ENCODE measurements at places on chromosomes 2 and 18.

- no peak for DNase-seq
Observed at GRCh38 chr18:3451989-3452749, 2.2 kb downstream of the TGIF1 start.

DNA sequence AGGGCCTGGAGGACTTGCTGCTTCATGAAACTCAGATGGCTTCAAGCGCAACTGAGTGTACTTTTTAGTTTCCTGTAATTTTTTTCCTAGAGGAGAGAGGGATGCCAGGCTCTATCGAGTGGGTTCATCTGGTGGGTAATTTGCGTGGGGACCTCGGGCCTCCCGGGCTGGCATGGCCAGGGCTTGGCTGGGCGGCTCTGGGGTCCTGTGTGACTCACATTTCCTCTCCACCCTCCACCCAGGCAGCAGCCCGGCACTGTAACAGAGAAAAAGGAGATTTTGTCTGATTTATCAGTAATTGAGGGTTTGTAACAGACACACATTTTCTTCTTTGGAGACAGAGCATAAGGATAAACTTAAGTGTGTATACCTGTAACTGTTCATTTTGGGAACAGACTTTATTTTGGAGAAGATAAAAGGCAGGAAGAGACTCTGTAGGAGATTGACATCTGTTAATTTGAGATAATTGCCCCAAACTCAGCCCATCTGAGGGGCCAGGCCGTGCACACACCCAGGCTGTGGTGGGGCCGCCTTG is 64.3 kb downstream of the NFATC1 start:
- DNase-seq, result no peak

- DNase-seq, result no peak
Observed at GRCh38 chr2:217655651-217656050, 347.1 kb downstream of the TNS1 start.

DNA sequence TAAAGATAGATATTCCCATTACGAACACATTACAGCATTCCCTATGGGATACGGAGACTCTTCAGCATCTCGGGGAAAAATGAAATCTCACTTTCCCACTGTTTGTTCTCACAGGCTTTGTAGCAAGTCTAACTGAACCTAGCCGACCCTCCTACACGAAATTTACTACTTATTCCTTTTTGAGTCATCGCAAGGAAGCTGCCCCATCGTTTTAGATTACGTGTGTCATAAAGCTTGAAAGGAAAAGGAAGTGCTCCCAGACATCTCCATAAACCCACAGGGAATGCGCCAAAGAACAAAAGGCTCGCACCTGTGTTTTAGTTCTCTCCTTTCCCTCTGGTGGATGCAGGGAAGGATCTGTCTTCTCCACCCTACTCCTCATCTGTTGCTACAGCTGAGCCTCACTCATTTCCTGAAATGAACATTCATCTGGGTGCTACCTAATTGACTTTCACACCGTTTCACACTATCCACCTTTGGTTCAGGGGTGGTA is 76.2 kb upstream of the STK39 start:
- no peak for DNase-seq

DNA sequence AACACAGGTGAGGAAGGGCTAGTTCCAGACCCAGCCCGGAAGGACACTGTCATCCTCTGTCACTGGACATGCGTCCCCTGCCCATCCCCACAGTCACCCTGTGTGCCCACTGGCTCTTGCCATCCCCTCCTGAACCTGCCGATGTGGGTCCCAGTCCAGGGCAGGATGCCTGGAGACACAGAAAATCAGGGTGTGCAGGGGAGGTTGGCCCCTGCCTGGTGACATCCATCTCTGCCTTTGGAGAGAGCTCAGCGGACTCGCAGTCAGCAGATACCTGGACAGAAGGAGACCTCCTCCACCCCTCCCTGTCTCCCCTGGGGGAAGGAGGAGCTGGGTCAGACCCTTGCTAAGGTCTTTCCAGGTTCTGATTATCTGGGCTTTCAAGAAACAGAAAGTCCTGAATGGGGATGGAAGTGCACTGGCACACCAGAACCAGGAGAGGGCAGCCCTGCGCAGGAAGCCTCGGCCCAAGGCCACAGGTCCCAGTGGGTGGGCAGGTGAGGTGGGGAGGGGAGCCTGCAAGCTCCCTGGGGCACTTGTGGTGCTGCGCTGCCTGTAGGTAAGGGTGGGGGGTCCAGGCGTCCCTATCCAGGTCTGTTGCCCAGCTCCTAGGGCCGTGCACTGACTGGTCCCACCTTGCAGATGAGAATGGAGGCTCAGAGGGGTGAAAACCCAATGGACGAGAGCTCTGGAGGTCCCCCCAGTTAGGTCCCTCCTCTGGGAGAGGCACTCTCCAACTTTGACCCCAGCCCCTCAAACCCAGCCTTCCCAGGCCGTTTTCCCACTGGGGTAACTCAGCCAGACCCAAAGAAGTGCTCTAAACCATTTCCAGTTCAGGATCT is 9.7 kb upstream of the OTOS start:
- no peak for DNase-seq

DNA sequence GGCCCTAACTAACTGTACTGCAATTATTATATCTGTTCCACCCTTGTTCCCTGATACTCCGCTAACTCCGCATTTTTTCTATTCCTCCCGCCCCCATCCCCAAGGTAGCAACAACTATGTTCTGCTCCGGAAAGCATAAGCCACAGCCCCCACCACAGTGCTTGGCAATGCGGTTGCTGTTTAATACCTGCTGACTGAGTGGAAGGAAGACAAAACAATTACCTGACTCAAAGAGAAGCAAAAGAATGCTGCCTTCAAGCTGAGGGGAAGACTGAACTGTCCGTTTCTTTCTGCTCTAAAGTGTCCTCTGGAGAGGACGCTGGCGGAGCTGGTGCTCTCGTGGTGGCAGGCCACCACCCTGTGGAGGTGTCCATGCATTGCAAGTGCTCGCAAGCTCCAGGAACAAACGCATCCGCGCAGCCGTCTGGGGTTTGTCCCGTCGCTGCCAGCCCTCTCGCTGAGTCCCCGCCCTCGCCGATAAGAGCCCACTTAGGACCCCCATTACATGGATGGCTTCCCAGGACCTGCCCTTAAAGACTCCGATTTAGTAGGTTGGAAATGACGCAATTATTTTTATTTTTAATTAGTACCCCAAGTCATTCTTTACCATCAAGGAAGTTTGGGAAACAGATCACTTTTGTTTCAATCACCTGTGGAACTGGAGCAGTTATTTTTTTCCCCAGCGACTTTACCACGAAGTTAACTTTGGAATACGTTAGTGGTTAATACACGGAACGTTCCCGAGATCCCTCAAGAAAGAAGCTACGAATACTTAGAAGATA is 1.6 kb upstream of the MYL12A start:
- DNase-seq, result peak; percentile 87

Measured in MV-4-11 (cell line).